Neural progenitor cell (in vitro differentiated cells): ENCODE measurements at places on chromosomes 3 and 15.

DNA sequence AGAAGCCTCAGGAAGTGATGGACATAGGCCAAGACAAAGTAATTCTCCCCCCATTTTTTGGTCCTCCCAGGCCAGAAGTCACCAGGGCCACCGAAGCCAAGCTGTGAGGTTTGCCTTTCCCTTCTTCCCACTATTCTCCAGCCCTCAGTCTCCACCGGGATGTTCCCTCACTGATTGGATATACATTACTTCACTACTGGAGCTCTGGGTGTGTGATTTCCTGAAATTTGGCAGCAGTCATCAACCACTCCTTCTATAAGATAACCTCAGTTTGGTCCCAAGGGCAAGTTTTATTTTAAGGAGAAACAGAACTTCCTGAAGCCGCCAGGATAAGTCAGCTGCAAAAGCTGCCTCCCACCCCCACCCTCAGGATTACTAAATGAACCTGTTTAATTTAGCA lies 11.3 kb downstream of the SLCO2A1 start:
- no peaks in the 10 kb centered on the region for H3K27me3 ChIP-seq
- no peaks in the 10 kb centered on the region for H3K36me3 ChIP-seq
- peaks cover 3% of the 10 kb centered on the region for H3K4me1 ChIP-seq
- H3K27ac ChIP-seq, result no peak overlapping the region
- DNase-seq, result no peak
- H3K4me3 ChIP-seq, result no peak overlapping the region

DNA sequence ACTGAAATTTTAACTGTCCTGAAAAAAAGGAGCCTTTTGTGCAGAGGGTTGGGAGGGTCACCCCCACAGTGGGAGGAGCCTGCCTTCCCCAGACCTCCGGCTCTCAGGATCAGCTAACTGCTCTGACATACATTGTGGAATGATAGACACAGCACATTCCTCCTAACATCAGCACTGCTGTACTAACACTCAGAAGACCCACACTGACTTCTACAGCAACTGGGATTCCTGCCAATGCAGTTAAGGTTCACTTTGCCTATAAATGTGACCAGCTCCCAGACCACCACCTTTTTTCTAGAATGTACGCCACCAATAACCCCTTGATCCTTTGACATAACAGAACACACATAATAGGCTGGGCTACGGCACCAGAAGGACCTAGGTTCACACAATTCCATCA lies 3.2 kb downstream of the CPEB1 start:
- H3K27me3 ChIP-seq, result peaks cover 100% of the 10 kb centered on the region
- no peak overlapping the region for H3K27ac ChIP-seq
- H3K4me3 ChIP-seq, result no peak overlapping the region
- H3K4me1 ChIP-seq, result no peaks in the 10 kb centered on the region
- peak; percentile 23 for DNase-seq
- H3K36me3 ChIP-seq, result no peaks in the 10 kb centered on the region

GRCh38 chr3:47413751-47414150 lies 32.9 kb downstream of the PTPN23 start:
- H3K4me1 ChIP-seq, result no peaks in the 10 kb centered on the region
- no peak overlapping the region for H3K27ac ChIP-seq
- H3K4me3 ChIP-seq, result no peak overlapping the region
- no peak for DNase-seq

GRCh38 chr3:95184038-95184437 lies 1121.2 kb downstream of the NSUN3 start:
- no peaks in the 10 kb centered on the region for H3K4me1 ChIP-seq
- no peak overlapping the region for H3K27ac ChIP-seq
- no peak overlapping the region for H3K4me3 ChIP-seq
- no peaks in the 10 kb centered on the region for H3K27me3 ChIP-seq
- no peaks in the 10 kb centered on the region for H3K36me3 ChIP-seq
